GM12892 (cell line): ENCODE measurements at places on chromosomes 11 and 22.

- no peak for DNase-seq
Measured at GRCh38 chr11:64969209-64969608, 2.7 kb downstream of the MAJIN start.

DNA sequence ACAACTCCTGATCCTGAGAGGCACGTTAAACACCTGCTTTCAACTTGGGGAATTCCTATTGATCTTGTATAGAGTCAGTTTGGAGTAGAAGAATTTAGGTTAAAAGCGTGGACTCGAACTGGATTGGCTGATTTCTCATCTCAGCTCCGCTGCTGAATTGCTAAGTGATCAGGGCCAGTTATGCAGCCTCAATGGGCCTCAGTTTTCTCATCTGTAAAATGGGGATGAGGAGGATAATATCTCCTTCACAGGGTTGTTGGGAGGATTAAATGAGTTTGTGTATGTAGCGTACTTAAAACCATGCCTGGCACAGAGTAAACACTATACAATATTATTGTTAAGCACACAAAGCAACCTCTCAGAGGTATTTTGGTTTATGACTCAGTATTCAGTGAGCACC lies 53.2 kb upstream of the HEPHL1 start:
- DNase-seq: no peak

DNA sequence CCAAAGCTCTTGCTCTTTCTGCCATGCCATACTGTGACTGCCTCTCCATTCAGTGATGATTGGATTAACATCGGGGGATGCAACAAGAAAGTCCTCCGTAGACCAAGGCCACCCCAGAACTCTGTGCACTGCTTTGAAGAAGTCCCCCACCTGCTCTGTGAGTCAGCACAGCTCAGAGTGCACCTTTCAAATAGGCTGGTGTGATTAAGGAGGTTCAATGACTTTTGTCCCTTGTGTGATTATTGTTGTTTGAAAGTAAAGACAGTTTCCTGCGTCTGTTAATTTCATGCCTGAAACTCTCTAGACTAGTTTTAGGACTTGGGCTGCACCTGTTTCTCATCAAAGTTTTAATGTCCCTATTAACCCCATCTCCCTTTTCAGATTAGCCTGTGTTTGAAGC lies 33.0 kb upstream of the DBX1 start:
- DNase-seq: no peak

- no peak for DNase-seq
Measured at GRCh38 chr11:17694494-17695110, 24.8 kb upstream of the MYOD1 start.

DNA sequence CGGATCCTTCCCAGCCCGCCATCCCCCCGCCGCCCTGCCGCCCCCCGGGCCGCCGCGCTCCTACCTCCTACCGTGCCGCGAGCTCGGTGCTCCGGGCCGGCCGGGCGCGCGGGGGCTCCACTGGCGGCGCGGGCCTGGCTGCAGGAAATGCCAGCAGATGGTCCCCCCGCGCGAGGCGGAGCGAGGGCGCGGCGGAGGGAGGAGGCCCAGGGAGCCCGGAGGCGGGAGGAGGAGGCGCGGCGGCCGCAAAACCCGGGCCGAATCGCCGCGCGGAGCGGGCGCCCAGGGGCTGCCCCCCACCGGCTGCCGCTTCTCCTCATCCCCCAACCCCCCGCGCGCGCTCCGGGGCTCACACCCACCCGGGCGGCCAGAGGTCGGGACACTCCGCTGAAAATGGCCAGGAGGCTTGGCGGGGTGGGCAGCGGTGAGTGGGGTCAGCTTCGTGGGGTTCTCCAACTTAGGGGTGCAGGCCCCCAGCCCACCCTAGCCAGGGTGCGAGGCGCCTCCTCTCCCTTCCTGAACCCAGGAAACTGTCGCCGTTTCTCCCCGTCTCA lies at the start of gene OSBPL5:
Gene OSBPL5, minus strand, starts transcription at position 159 of the 554 bp plus-strand sequence. CDS start 36,162 bp downstream, outside the sequence.
- DNase-seq: no peak

DNA sequence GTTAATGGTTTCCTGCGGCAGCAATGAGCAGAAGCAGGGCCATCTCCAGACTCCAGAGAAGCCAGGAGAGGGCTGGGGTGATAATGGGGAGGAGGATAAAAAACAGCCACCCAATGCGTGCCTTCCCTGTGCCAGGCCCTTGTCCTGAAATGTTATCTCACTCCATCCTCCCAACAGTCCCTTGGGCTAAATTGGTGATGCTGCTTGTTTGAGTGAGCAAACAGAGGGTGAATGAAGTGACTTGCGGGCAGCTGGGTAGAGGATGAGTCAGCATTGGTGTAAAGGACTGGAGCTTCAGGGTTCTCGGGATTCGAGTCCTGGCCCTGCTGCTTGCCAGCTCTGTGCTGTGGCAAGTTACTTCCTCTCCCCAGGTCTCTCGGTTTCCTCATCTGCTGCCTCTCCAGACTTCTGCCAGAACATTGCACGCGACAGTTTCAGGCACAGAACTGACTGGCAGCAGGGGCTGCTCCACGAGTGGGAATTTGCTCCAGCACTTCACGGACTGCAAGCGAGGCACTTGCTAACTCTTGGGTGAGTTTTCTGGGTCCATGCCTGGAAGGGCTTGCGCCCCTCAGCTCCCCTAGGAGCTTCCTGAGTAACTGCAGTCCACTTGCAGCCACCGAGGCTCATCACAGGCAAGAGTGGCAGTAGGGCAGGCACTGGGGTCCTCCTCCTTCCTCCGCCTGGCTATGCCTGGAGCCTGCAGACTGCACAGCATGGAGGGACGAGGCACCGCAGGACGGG lies at the start of gene P2RY6:
Gene P2RY6, plus strand, starts transcription at position 403 of the 744 bp plus-strand sequence. CDS start 24,181 bp downstream, outside the sequence.
- no peak for DNase-seq

DNA sequence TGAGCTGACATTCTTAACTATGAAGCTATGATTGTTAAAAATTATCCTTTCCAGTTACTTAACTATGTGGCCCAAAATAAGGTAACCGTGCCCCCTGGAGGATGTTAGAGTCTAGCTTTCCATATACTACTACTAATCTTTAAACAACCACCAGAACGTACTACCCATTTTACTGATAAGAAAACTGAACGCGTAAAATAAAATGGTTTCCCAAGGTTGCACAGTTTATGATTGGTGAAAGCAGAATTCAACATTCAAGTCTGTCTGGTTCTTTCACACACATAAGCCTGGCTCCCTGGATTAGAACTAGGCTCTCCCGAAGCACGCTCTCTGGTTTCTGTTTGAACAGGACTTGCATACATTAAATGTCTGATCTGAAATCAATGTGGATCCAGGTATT lies 437.8 kb upstream of the CCDC90B start:
- no peak for DNase-seq
